ENCODE measurements at places on chromosomes 12 and 14.

DNA sequence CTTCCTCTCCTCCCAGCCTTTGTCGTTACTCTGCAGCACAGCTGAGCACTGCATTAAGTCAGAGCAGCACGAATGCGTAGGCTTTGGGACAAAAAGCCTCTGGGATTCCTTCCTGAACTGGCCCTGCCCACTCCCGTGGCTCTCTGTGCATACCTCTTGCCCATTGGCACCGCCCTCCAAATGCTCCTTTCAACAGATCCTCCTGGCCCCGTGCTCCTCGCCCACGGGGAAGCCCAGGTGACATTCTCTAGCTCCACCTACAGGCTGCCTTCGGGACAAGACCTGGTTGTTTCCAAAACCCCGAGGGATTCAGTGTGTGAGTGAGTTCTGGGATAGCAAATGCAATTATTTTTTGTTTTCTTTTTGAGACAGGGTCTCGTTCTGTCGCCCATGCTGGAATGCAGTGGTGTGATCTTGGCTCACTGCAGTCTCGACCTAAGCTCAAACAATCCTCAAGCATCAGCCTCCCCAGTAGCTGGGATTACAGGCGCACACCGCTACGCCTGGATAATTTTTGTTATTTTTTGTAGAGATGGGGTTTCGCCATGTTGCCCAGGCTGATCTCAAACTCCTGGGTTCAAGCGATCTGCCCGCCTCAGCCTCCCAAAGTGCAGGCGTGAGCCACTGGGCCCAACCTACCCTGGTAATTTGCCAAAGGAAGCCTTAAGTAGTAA, 17.9 kb upstream of the TDRD9 start:
- DNase-seq, result peak; percentile 88

- DNase-seq, result no peak
Measured at GRCh38 chr12:65568517-65568916, 255.8 kb upstream of the HMGA2 start.

GRCh38 chr12:72110937-72111650, 161.1 kb upstream of the TRHDE start:
- DNase-seq, result no peak

DNA sequence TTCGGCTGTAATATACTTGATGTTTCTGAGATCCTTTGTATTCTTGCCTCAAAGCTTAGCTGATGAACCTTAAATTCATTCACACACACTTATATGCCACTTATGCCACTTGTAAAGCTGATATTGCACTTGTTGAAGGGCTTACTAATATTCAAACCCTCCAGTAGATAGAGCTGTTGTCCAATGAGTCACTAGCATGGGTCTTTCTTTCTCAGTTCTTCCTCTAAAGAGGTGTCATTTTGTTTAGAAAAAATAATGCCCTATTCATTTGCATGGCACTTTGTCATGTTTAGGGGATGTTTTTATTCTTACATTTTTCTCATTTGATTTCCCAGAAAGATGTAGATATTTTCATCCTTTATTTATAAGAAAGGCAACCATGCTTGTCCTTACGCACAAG, 56.4 kb downstream of the MON2 start:
- DNase-seq, result no peak

- DNase-seq, result no peak
Measured at GRCh38 chr12:10283027-10283426, 24.6 kb upstream of the KLRD1 start.

- DNase-seq, result peak; percentile 63
Measured at GRCh38 chr12:120466560-120467315, 2.8 kb downstream of the SRSF9 start.

DNA sequence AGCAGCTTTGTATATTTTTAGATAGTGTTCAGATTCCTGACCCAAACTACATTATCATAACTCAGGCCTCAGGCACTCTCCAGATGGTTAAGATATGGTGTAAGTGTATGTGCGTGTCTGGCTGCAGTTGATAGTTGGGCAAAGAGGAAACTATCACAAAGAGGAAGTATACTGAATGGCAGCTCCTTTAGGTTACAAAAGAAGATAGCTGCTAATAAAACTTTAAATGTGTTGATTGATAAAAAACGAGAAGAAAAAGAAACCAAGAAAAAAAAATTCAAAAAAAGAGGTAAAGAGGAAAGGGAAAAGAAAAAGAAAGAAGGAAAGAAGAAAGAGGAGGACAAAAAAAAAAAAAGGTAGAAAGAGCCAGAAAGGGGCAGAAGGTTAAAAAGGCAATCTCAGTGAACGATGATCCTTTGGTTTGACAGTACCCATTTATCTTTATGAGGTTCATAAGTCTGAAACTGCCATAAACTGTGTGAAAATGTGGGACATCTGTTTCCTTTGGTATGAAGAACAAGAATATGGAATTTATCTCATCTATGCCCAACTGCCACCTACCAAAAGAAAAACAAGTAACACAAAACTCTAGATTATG, 42.2 kb downstream of the TAOK3 start:
- DNase-seq, result no peak

GRCh38 chr14:93046705-93047050, 69.0 kb downstream of the ITPK1 start:
- no peak for DNase-seq

- DNase-seq, result no peak
Measured at GRCh38 chr14:53925201-53925766, 31.3 kb downstream of the BMP4 start.

DNA sequence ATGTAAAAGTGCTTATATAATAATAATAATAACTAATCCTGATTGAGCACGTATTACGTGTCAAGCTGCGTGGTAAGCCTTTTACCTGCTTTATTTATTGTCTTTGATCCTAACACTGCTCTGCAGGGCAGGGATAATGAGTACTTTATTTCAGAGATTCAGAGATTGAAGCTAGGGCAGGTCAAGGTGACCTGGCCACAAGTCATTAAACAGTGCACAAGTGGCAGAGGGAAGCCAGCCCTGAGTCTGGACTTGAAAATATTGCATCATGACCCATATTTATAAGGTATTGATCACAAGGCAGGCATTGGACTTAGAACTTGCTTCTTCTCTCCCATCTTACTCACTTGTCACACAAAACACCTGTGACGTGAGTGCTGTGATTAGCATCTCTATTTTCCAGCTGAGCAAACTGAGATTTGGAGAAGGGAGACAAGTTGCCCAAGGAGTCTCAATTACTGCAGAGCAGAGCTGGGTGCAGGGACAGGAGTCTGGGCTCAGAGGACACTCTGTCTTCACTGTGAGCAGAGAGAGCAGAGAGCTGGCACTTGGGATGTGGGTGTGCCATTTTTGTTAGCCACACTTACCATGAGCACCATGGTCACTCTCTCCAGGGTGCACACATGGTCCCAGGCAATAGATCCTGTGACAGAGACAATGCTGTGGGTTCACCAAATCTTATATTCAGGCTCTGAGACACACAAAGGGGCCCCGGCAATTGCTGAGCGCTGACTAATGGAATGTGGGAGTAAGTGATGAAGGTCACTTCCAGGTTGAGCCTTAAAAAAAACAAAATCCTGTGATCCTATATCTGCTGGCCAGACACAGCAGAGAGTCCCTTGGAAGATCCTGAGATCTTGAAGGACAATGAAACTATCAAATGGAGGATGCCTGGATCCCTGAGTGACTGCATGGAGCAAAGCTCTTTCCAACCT, 113.2 kb upstream of the MED13L start:
- no peak for DNase-seq

GRCh38 chr12:71415336-71416231, 24.0 kb upstream of the LGR5 start:
- no peak for DNase-seq

DNA sequence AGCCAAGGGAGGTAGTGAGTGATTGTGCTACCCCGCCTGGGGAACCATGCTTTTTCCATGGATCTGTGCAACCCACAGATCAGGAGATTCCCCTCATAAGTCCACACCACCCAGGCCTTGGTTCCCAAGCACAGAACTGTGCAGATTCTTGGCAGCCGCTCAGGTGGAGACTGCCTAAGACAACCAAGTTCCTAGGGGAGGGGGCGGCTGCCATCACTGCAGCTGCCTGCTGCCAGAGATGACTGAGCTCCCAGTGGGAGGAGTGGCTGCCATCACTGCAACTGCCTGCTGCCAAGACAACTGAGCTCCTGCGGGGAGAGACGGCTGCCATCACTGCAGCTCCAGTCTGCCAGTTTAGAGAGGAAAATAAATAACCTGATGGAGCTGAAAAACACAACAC, 138.3 kb upstream of the GARIN2 start:
- DNase-seq, result no peak

DNA sequence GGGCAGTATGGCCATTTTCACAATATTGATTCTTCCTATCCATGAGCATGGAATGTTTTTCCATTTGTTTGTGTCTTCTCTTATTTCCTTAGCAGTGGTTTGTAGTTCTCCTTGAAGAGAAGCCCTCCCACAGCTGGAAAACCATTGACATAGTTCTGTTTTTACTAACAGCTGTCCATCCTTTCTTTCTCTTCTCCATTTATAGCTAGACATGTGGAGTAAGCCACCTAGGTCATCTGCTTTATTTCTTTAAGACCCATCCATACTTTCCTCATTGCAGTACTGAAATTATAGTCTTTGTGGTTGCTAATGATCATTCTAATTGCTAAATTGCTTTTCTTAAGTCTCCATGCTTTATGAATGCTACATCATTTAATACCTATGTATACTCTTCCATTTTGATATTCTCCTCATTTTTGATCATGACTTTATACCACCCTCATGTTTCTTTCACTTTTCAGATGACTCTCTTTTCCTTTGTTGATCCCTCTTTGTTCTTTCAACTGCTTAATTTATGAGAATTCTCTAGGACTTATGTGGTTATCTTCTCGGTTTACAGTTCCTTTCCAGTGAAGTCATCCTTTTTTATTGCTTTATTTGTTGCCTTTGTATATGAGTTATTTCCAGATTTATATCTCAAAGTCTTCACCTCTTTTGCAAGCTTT, 114.2 kb downstream of the PCNX1 start:
- no peak for DNase-seq

GRCh38 chr12:19546611-19547162, 107.4 kb downstream of the AEBP2 start:
- DNase-seq, result no peak

All from WTC11 (cell line).